ENCODE measurements at places on chromosomes 5 and 9.
A peak's percentile ranks its signal among the peaks of the same experiment; 100 is the strongest.

- no peak for DNase-seq
Observed at GRCh38 chr5:1985781-1986180, 103.1 kb upstream of the IRX4 start.

GRCh38 chr5:77139001-77139400 lies 51.9 kb upstream of the ZBED3 start:
- DNase-seq, result peak; percentile 58

GRCh38 chr5:110109667-110110066 lies 419.9 kb downstream of the MAN2A1 start:
- no peak for DNase-seq

DNA sequence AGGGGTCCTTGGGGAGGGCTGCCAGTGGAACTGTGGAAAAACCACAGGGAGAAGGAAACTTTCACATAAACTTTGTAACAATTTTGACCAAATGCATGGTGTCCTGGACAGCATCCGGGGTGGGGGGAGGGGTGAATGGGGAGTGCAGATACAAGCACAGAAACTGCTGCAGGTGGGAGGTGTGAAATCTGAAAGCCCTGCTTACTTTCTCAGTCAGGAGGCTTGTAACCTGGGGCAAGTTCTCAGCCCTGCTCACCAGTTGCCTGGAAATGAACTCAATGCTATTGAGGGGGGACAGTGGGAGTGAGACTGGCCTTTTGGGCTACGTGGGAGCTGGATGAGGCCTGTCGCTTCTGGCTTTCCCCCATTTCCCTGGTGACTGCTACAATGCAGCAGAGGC lies 694.5 kb upstream of the ZNF608 start:
- no peak for DNase-seq

Data from Right ventricle myocardium superior (tissue), 1 donor.